NCI-H526 treated with DMSO at 0.1 percent for 48 hours (cell line): ENCODE measurements at places on chromosomes 7 and 10.

GRCh38 chr10:30562787-30563186, 66.8 kb downstream of the LYZL2 start:
- DNase-seq, result no peak

GRCh38 chr10:122541541-122542002, 19.0 kb upstream of the DMBT1 start:
- no peak for DNase-seq

- no peak for DNase-seq
These were observed 65.9 kb upstream of the NEBL start for GRCh38 chr10:20963056-20963455.

DNA sequence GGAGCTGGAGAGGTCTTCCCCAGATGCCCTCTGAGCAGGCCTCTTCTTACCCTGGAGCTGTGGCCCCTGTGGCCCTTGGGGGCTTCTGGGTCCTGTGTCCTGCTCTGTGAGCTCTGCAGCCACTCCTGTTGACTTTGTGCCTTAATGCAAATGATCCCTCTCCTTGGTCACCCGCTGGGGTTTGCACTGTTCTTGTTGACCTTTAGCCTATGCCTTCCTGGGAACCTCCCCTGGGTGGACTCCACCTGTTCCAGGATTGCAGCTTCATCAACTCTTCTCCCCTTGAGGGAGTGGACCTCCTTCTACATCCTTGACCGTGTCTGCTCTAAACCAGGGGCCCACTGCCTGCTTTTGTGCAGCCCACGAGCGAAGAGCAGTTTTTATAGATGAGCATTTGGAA, 58.6 kb upstream of the CTBP2 start:
- no peak for DNase-seq

DNA sequence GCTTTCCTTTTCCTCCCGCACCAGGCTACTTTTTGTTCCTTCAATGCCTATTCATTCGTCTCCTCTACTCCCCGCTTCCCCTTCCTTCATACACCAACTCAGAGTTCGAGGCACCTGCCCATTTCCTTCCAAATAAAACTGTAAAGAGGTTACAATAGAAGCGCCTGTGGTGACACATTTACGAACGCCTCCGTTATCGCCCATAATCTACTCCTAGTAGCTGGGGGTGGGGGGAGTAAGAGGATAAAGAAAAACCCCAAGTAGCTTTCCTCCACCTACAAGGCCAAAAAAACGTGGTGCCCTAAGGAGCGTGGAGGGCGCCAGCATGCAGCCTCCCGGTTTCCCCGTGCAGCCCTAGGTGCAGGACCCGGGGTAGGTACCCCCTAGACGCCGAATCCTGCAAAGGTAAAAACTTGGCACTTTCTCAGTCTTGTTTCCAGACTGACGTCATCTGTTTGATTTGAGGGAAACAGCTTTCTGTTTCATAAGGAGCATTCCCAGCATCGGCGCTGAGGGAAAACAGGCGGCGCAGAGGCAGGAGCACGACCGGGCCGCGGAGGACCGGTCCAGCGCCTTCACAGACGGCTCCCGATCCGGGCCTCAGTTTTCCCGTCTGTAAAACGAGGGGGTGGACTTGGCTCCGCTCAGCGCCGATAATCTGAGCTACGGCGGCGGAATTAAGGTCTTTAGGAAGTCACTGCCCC, 922 bp downstream of the PPA1 start:
- no peak for DNase-seq

DNA sequence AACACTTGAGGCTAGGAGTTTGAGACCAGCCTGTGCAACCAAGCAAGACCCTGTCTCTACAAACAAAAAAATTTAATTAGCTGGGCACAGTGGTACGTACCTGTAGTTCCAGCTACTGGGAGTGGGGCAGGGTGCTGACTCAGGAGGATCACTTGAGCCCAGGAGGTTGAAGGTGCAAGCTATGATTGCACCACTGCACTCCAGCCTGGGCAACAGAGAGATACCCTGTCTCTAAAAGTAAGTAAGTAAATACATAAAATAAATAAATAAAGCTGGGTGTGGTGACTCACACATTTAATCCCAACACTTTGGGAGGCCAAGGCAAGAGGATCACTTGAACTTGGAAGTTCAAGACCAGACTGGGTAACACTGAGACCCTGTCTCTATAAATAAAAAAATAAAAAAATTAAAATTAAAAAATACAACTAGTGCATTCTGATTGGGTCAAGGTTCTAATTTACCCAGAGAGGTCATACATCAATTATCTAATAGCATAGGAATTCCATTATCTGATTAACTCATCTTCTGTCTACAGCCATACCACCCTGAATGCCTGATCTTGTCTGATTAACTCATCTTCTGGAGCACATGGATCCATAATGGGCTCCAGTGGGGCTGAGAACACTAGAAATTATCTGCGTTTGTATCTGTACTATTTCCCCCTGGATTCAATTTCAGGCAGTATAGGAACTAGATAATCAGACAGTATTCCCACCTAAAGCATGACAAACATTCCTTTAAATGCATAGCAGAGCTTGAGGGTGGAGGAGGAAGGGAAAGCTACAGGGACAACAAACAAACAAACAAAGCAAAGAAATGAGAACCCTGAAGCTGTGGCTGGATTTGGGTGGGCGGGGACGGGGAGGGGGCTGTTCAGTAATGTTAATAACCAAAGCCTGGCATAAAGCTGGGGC, 21.0 kb upstream of the HILPDA start:
- no peak for DNase-seq
